WTC11 (cell line): ENCODE measurements at places on chromosomes 5 and 9. TPM values are rescaled to one million over a fixed set of nuclear protein-coding genes. Genes with fewer than 3 reads are reported as not detected.

- DNase-seq: no peak
These were observed 321.6 kb upstream of the CD180 start for GRCh38 chr5:67518227-67518626.

- DNase-seq: no peak
These were observed 54.3 kb upstream of the BOD1 start for GRCh38 chr5:173670791-173671120.

- DNase-seq: no peak
These were observed 98.0 kb upstream of the PITX1 start for GRCh38 chr5:135131801-135132680.

DNA sequence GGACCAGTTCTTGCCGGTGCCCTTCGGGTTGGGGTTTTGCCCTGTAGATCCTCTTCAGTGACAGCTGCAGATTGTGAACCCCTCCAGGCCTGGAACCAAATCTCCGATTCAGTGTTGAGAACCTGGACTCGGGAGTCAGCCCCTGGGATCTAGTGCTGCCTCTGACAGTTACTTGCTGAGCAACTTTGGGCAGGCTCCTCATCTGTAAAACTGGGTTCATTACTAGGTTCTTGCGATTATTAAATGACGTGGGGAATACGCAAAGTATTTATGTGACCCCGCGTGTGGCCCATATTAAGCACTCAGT, 600 bp downstream of the ERCC6L2 start:
- no peak for DNase-seq

GRCh38 chr5:158839638-158840037, 260.1 kb downstream of the EBF1 start:
- no peak for DNase-seq

GRCh38 chr9:33795819-33796218, 458 bp downstream of the PRSS3 start:
- DNase-seq: no peak

DNA sequence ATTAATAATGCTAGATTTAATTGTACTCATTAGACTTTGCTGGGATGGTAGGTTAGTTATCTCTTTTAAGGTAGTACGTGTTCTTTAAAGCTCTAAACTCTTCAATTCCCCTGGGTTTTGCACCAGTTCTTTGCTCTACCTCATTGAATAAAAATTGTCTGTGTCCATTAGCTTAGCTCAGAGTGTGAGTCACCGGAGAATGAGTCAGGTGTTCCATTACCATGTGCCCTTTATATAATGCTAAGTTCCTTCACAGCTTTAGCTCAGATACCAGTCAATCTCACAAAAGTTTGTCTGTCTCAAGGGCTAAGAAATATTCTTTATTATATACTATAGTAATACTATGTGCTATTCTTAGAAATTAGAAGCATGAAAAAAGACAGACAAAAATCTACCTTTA, 339.4 kb downstream of the PRELID2 start:
- DNase-seq: no peak

DNA sequence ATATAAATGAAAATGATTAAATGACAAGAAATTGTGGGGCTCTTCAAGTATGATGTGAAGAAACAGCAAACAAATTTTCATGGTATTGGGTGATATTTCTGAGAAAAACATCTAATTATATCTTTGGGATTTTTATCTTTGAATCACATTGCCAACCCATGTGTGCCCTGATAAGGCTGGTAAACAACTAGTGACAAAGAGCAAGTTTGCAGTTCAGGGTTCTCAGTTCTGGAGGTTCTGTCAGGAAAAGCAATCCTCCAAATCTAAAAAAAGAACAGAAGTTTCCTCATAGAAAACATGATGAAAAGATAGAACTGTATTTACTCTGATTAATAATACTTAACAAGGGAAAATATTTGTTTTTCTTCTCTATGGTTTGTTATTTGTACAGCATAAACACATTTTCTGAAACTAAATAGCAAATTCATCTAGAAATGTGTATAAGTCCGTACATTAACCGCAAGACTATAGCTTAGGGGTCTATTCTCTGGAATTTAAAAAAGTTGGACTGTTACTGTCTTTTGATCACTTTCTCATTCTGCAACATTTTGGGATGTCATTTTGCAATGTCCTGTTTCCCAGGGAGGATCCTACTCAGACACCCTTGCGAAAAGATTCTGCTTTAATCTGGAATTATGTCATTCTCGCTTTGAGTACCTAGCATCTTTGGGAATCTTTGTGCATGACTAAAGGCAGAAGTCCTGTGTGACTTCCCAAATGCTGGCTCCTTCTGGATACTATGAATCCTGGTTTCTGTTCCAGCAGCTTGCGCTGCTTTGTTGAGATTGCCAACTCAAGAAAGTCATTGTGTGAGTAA, 308.5 kb downstream of the ADGRV1 start:
- DNase-seq: no peak

DNA sequence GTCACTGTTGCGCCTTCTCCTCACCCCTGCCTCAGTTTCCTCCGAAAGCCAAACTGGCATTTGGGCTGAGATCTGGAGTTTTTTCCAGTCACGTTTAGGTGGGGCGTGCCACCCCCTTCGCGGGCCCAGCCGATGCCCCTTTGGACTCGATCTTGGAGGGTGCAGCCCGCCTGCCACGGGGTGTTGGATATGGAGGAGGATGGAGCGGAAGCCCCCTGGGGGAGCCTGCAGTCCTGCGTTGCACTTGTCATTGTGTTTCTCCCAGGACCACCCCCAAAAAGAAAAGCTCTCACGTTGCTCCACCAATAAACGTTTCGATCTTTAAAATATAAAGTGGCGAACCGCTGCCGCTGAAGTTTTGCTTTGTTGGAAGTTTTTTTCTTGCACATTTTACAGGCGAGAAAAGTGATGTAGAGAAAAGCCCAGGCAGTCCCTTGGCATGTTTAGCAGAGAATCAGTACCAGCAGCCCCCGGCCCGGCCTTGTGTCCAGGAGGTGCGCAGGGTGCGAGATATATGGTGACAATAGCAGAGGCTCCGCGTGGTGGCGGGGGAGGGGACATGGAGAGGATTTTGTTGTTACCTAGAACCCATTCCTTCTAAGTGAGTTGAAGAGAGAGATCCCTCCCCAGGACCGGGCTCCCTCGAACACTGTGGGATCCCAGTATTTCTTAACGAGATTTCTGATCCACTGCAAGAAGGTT, 681 bp downstream of the F2R start:
- DNase-seq: peak; percentile 37

- peak; percentile 53 for DNase-seq
These were observed 41.7 kb upstream of the SLC9A3 start for GRCh38 chr5:565782-566440.

DNA sequence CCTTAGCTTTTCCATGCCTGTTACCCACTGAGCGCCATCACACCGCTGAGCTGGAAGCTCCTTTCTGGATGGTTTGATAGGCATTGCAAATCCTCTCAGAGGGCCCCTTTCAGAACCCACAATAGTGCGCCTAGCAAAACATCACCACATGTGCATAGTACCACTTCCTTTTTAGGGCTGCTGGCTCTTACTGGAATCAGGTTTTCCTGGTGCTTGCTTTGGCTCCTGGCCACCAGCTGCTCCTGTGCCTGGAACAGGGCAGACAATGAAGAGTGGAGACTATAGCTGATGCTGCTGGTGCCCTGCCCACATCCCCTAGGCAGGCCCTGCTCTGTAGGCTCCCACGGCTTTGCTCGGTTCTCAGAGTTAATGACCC, 163.6 kb upstream of the SEMA6A start:
- no peak for DNase-seq

GRCh38 chr9:108056805-108057386, 567.3 kb upstream of the KLF4 start:
- no peak for DNase-seq

GRCh38 chr9:120966013-120966369, 39.4 kb upstream of the TRAF1 start:
- DNase-seq: no peak

DNA sequence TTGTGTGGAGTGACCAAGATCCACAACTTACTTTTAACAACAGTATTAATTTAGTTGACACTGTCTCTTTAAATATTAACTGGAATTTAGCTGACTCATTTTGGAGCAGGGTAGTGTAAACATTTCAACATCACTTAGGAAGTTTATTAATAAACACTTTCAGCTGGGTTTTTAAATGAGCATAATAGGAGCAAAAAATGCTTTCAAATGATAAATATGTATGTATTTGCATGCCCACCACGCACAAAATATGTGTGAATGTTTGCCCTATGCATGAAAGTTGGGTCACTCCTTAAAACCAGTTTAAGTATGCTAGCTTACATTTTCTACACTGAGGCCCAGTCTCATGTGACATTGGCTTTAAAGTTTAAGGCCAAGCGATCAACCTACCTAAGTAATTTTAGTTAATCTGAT, 2.9 kb downstream of the ZFAND5 start:
- no peak for DNase-seq

DNA sequence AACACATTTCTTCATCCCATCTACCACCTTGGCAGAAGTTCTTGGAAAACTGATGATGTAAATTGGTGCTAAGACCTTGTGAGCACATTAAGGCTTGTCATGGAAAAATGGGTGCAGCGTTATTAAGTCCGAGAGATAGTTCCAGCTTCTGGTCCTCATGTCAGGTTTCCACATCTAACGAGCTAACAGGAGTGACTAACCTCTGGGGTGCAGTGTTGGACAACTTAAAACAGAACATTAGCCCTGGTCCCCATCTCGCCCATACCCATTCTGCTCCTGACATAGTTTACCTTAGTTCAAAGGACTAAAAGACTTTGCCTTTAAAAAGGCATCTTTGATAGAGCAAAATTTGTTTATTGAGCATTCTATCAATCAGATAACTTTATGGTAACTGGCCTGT, 128.0 kb downstream of the SLC1A3 start:
- DNase-seq: no peak

DNA sequence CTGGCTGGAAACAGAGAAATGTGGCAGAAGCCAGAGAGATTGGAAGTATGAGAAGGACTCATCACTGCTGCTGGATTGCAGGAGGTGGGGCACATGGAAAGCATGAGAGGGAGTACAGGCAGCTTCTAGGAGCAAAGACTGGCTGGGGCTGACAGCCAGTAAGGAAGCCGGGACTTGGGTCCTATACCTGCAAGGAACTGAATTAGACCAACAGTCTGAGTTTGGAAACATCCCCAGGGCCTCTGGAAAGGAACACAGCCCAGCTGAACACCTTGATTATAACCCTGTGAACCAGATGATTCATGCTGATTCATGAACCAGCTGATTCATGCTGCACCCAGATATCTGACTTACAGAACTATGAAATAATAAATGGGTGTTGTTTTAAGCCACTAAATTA, 93.4 kb downstream of the OSTF1 start:
- DNase-seq: no peak

DNA sequence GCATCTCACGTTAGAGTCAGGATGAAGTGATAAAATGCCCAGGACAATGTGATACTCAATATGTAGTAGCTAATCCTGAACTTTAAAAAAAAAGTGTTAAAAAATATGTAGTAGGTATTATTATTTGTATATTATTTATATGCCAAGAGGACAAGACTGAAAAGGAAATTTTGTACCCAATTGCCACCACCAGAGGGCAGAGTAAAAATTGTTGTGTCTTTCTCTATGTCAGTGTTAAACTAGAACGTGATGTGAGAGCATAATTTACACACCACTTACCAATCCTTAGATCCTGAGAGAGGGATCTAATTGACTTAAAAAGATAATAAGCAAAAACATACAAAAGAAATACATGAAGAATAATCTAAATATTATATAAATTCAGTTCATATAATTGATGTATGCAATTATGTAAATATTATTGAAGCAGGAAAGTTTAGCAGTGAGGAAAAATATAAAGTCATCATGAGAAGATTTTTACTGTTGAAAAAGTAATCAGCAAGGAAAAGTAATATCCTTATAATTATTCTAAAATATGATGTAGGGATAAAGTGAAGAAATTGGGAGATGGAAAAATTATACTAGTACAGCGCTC, 288.9 kb downstream of the RAB3C start:
- no peak for DNase-seq

GRCh38 chr9:113783475-113783874, 92.6 kb upstream of the ZNF618 start:
- no peak for DNase-seq

DNA sequence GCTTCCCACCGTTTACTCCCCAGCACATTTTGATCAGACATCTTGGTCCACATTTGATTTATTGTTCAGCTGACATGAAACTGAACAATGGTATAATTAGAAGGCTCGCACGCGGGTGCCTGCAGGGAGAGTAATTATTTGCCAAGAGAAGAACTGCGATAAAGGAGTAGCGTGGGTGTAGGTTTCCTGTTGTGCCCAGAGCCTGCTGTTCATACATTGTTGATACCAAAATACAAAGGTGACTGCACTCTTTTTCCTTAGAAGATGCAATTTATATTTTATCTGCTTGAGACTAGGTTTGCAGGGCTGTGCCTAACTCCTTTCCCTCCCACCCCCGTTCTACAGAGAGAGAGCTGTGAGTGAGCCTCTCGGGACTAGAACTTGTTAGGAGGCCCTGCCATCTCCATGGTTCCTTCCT, 241.8 kb upstream of the MSX2 start:
- DNase-seq: no peak

The FAM240B gene
- total RNA-seq: not detected in 3 replicates

The IER5L gene
- 4.6 to 5.9 TPM (median 5.1 TPM) in 3 replicates for total RNA-seq

The SLCO6A1 gene
- 0.39 to 0.64 TPM (median 0.42 TPM) in 3 replicates for total RNA-seq

The ZBED3 gene
- total RNA-seq: 3.6 to 7.0 TPM (median 5.7 TPM) in 3 replicates

The AGXT2 gene
- not detected in 3 replicates for total RNA-seq

The TLR4 gene
- total RNA-seq: 0.05 to 0.11 TPM (median 0.11 TPM) in 3 replicates

The PDE8B gene
- total RNA-seq: 0.31 to 0.62 TPM (median 0.53 TPM) in 3 replicates

The PCDHGB2 gene
- 4.1 to 5.5 TPM (median 5.2 TPM) in 3 replicates for total RNA-seq

The SLC6A7 gene
- total RNA-seq: 0.04 TPM in 1 of 3 replicates, not detected in the others
